SW 1271 (cell line): ENCODE measurements at places on chromosomes 3 and 15.
A peak's percentile ranks its signal among the peaks of the same experiment; 100 is the strongest.

DNA sequence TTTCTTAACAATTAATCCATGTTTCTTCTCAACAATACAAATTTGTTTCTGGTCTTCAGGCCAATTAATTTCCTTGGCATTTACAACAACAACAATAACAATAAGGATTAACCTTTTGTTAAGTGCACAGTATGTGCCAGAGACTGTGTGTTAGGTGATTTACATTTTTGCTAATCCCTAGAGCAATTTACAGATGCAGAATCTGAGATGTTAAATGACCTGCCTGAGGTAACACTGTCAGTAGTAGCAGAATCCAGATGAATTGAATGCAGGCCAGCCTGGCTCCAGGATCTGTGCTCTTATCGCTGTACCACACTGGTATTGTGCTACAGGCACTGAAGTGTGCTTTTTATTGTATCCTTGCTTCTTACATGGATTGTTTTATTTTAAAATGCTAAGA lies 122.2 kb downstream of the MEIS2 start:
- DNase-seq = no peak

DNA sequence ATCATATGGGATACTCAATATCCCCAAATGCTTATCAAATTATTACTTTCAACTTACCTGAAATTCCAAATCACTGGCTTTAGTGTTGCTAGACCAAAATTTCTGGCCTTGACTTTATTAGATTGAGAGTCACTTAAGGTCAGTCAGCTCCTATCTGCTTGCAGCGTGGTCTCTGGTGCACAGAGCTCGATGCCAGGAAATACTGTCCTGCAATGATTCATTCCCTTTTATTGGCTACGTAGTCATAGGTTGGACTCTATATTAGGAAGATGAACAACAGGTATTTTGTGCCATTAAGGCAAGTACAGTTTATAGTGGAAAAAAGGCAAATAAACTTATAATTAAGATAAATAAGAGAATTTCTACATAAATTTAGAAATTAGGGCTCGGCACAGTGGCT lies 378.6 kb upstream of the MCTP2 start:
- no peak for DNase-seq

- DNase-seq = no peak
Measured at GRCh38 chr3:66355394-66355793, 134.6 kb downstream of the SLC25A26 start.

GRCh38 chr3:108076564-108076963 lies 14.3 kb downstream of the CD47 start:
- DNase-seq = no peak

GRCh38 chr3:107927361-107928083 lies 163.3 kb downstream of the CD47 start:
- DNase-seq = peak; percentile 3

DNA sequence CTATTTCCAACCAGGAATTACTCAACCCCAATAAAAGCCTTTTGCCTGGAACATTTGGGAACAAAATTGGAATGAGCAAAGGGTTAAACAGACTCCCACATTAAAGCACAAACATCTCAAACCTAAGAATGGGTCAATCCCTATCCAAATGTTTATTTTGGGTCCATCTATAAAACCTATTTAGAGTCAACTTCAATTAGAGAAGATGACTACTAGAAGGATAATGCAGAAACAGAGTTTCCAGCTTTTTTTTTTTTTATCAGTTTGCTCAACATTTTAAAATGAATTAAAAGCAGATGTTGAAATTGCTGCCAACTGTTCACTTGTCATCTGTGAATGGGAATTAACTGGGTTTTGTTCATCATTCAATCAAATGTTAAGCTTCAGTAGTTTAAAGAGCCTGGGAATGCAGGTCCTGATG lies 4.1 kb upstream of the TBC1D23 start:
- DNase-seq = no peak

DNA sequence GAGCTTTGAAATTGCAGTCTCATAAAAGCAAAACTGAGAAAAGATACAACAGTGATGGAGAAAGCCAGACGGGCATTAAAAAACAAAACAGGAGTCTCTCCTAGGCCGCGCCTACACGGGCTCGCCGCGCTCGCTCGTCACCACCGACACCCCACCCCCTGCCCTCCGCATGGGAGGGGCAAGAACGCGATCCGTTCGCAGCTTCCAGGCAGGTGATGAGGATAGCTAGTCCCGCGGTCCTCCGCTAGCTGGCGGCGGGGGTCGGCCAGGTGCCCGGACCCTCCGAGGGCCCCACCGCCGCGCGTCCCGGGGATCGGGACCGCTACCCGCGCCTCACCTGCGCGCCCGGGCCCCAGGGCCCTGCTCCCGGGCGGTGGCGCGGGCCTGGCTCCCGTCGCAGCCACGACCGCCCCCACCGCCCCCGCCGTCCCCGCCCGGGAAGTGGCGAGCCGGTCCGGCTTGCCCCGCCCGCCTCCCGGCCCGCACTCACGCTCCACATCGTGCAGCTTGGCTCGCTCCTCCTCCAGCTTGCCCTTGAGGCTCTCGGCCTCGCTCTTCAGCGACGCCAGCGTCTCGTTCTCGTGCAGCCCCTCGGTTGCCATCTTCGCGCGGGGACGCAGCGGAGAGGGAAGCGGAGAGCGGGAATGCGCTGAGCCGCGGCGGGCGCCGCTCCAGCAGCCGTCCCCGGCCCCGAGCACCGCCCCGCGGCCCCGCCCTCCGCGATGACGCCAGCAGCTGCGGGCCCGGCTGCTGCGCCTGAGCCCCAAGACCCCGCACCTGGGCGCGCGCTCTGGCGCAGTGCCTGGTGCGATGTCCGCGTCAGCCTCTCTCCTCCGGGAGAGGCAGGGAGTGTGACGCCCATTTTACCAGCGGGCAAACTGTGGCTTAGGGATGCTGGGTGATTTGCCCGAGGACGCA lies 11.7 kb downstream of the GNB5 start:
- peak; percentile 65 for DNase-seq

DNA sequence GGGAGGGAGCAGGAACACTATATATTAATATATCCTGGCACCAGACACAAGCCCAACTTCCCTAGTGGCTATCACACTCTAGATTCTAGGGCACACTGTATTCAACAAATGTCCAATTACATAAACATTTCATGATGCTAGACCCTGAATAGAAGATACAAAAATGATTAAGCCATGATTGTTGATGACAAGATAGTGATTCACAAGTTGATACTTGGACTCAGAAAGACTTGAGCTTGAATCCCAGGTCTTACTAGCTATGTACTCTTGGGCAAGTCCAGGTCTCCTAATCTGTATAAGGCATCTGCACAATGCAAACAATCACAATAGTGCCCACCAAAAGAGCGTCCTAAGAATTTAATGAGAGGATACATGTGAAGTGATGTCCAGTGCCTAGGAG lies 10.0 kb upstream of the SNTN start:
- DNase-seq = no peak

DNA sequence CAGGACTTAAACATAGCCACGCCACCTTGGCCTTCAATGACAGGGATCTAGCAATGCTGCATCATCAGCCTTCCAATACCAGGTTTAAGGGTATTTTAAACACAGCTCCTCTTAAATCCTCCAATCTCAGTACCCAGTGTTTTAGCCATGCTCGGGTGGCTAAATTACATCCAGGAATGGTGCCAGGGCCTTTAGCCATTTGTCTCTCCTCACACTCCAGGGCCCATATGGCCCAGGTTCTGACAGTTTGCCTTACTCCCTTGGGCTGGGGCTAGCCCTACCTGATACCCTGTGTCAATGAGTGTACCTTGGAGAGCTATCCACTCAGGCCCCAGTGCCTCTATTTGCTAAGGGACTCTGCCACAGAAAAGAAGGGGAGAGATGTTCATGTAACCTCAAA lies 29.4 kb downstream of the ZNF589 start:
- no peak for DNase-seq

- DNase-seq = no peak
Measured at GRCh38 chr3:10213156-10213792, 35.0 kb upstream of the TATDN2 start.

GRCh38 chr3:123346021-123346420 lies 102.9 kb downstream of the ADCY5 start:
- no peak for DNase-seq

- DNase-seq = no peak
Measured at GRCh38 chr15:85071061-85071460, 89.4 kb downstream of the PDE8A start.

GRCh38 chr15:101250341-101250831 lies 1.5 kb downstream of the CHSY1 start:
- DNase-seq = no peak

DNA sequence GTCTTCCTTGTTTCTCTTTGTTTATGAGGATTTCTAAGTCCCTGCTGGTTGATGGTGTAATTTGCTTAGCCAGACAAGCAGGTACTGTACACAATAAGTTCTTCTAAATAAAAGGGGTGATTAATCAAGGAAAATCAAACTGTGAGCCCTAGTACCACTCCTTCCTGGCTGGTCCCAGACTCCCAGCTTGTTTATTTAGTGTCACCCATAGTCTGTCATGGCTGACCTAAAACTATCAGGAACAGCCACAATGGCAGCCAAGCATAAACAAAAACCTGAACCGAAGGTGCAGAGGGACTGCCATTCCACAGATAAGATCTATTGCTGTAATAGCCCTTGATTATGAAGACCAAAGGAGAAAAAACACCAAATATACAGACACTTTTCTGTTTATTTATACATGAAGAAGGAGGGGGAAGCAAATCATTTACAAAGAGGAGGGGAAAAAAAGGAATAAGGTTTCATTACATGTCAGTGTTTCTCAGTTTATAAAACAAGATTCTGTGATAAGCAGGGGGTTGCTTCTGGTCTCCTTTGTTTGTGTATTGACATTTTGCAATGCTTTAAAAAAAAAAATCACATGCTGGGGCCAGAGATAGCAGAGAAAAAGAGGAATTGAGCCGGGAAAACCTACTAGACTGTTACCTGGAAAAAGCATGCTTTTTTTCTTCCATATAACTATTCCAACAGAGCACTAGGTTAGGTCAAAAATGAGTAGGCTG lies 182.4 kb upstream of the DPH6 start:
- DNase-seq = no peak

- DNase-seq = no peak
Measured at GRCh38 chr3:187878772-187879518, 133.7 kb upstream of the BCL6 start.

GRCh38 chr3:104988496-104988895 lies 378.2 kb upstream of the ALCAM start:
- no peak for DNase-seq

DNA sequence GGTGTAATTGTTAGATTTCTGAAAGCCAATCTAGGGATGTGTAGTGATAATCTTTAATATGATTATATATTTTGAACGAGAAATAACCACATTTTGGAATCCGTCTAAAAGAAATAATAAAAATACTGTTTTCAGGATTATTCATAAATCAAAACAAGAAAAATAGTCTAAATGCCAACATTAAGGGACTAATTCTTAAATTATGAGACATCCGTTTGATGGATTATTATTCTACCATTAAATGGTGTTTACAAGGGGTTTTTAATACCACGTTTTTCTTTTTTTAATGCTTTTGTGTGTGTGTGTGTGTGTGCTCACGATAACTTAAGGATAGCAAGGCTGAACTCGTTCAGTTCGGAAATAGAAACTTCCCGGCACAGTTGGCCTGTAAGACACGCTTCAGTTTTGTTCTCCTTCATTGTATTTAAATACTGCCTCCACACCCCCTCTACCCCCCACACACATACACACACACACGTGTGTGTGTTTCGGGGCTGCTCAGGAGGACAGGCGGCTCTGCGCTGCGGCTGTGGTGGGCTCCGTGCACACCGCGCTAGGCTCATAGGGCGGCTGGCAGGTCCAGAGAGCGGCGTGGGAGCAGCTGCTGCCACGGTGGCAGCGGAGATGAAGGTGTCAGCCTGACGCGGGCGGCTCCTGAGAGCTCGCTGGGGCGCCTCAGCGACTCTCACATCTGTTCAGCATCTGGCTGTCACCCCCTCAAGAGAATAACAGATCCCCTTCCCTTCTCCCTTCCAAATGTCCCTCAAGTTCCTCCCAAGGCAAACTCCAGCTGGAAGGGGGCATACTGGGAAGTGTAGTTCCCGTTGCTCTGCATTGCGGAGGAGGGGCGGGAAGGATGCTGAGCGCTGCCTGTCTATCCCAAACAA lies 23.0 kb upstream of the ANP32A start:
- DNase-seq = no peak

- no peak for DNase-seq
Measured at GRCh38 chr15:101641894-101642293, 10.3 kb downstream of the TM2D3 start.

DNA sequence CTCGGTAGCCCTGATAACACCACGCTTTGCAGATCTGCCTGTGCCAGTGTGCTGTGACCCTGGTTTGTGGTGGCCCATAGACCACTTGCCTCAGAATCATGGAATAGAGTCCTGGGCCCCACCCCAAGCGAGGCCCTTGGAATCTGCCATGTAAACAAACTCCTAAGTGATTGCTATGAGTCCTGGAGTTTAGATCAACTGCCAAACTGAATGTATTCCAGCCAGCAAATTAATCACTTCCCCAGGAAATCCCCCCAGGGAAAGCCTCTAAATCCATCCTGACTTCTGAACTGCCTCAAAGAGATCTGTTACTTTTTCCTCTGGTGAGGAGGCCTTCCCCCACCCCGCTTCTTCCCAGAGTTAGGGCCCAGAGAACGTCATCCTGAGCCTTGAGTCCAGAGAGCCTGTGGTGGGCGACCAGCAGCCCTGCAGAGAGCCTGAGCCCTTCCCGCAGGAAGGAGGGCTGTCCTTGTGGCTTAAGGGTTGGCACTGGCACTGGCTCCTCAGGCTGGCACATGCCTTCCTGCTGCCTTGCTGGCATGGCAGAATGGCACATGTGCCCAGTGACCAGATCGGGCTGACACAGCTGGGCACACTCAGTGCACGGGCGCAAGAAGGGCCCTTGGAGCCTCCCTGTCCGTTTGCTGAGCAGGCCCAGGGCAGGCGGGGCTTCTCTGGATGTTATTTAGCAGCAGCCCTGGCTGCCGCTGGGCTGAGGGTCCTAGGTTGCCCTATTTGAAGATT lies 50.6 kb upstream of the PLXNA1 start:
- DNase-seq = no peak

GRCh38 chr15:29311696-29312095 lies 42.1 kb upstream of the NSMCE3 start:
- no peak for DNase-seq

DNA sequence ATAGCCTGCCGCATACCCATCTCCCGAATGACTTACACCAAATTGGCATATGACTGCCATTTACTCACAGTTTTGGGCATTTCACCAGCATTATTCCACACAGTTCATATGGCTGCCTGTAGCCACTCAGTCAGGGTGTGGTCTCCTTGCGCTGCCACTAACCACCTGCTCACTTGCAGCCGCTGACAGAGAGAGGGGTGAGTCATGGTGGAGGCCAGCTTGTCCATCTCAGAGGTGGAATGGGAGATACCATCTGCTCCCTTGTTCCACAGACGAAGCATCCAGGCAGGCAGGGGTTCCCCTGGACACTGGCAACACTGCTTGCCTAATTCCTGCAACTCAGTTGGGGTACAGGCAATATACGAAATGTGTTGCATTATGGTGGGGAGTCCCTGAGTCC lies 15.6 kb downstream of the CCRL2 start:
- DNase-seq = no peak

DNA sequence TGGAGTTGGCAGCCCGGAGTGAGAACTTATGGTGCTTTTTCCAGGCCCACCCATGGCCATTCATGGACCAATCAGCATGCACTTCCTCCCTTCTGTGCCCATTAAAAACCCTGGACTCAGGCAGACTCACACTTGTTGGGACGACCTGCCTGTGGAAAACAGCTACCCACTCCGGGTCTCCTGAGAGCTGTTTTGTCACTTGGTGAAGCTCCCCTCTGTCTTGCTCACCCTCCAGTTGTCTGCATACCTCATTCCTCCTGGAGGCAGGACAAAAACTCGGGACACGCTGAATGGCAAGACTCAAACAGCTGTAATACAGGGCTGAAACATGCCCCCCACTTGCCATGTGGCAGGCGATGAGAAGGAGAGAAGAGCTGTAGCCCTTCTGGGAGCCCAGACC lies 35.2 kb downstream of the ROPN1B start:
- no peak for DNase-seq

- DNase-seq = no peak
Measured at GRCh38 chr15:38671675-38672254, 107.2 kb upstream of the RASGRP1 start.
